EH (cell line): ENCODE measurements at places on chromosomes 11 and 22.
A peak's percentile ranks its signal among the peaks of the same experiment; 100 is the strongest.

- no peak for DNase-seq
Observed at GRCh38 chr11:69605737-69606526, 35.0 kb upstream of the CCND1 start.

- DNase-seq, result peak; percentile 82
Observed at GRCh38 chr11:88398372-88398771, 60.8 kb upstream of the CTSC start.

GRCh38 chr22:43113526-43114251 is 3.1 kb downstream of the BIK start:
- DNase-seq, result no peak

DNA sequence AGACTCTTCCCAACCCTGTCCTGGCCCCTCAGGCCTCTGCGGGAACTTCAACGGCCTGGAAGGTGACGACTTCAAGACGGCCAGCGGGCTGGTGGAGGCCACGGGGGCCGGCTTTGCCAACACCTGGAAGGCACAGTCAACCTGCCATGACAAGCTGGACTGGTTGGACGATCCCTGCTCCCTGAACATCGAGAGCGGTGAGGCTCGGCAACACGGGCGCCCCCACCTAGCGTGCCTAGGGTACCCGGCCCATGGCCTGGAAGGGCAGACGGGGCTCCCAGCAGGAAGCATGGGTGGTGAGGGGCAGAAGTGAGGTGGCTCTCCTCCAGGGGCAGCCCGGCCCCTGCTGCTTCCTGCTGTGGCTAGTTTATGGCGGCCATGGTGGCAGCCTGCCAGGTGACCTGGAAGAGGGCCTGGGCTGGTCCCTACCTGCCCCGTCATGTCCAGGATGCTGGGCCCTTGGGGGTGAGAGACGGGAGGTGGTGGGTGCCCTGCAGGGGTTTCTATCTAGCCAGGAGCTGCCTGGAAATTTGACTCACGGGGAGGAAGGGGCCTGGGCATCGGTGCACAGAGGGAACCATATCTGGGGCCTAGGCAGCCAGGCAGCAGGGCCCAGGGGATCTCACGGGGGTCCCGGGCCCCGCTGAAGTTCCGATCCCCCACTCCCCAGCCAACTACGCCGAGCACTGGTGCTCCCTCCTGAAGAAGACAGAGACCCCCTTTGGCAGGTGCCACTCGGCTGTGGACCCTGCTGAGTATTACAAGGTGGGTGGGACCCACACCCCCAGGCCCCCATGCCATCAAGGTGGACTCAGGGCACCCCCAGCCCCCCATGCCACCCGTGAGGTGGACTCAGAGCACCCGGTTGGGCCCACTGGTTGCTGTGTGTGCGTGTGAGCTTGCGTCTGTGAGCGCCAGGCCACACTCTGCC is 9.2 kb downstream of the MUC2 start:
- no peak for DNase-seq

- no peak for DNase-seq
Observed at GRCh38 chr11:77201991-77202841, 74.2 kb downstream of the MYO7A start.

DNA sequence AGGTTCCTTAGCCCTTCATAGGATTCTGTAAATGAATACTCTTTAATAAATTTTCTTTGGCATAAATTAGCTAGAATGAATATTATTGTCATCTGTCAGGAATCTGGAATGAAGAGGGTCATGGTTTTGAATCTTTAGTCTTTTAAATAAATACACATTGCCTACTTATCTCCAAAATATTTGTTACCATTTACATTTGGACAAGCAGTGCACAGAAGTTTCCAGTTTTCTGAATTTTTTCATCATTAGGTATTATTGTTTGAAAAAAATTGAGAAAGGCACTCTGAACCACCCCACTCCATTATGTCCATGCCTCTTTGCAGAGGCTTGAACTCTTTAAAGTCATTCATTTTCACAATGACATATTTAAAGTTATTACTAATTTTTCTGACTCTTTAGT is 549.0 kb upstream of the LUZP2 start:
- peak; percentile 73 for DNase-seq

- DNase-seq, result no peak
Observed at GRCh38 chr11:15558513-15559181, 443.9 kb downstream of the INSC start.

GRCh38 chr11:96391698-96392307 is 2.0 kb downstream of the JRKL start:
- DNase-seq, result peak; percentile 11

DNA sequence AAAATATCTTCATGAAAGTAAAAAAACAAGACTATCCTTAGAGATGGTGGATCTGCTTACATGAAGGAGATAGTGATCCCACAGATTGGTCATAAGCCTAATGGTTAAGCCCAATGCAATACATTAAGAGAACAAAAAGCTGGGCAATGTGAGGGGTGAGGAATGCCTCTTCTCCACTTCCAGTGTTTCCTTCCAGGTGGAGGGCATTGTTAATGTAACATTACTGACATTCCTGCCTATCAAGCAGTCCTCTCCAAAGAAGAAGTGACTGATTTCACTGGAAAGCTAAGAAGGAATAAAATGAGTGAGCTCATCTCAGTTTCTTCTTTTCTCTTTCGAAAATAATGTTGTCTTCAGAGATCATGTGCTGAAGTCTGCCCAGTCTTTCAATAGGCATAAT is 207.8 kb downstream of the RAB38 start:
- DNase-seq, result no peak

DNA sequence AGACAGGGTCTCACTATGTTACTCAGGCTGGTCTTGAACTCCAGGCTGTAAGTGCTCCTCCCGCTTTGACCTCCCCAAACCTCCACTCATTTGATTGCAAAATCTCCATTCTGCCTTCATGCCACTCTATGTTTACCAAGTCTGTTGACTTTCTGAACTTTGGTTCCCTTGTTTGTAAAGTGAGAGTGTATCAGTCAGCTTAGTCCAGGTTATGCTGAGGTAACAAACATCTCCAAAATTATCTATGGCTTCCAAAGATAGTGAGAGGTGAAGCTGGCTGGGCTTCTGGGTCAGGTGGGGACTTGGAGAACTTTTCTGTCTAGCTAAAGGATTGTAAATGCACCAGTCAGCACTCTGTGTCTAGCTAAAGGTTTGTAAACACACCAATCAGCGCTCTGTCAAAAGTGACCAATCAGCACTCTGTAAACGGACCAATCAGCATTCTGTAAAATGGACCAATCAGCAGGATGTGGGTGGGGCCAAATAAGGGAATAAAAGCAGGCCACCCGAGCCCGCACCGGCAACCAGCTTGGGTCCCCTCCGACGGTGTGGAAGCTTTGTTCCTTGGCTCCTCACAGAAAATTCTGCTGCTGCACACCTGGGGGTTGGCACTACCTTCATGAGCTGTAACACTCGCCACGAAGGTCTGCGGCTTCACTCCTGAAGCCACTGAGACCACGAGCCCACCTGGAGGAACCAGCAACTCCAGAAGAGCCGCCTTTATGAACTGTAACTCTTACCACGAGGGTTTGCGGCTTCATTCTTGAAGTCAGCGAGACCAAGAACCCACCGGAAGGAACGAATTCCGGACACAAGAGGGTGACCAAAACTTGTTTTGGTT is 109.3 kb downstream of the MIAT start:
- DNase-seq, result no peak

- DNase-seq, result no peak
Observed at GRCh38 chr11:282171-282570, 4.0 kb downstream of the NLRP6 start.

DNA sequence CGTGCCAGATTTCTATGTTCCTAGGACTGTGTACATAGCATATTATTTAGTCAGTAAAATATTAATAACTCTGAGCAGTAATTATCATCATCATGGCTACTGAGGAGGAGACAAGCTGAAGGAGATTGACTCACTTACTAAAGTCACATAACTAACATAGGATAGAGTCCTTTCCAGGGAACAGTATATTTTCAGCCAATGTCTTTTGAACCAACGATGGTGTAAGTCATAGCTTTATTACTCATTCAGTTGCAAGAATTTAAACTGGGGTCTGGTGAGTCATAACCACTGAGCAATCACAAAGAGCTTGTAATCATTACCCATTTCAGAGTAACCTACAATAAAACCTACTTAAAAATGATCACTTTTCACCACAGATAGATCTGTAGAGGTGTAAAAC is 1564.8 kb upstream of the TENM4 start:
- DNase-seq, result no peak

- peak; percentile 87 for DNase-seq
Observed at GRCh38 chr11:29135504-29135903, 881.3 kb downstream of the KCNA4 start.
